ENCODE measurements at places on chromosomes 2 and 18.

GRCh38 chr2:144950899-144951560 is 431.1 kb upstream of the ZEB2 start:
- H3K27me3 ChIP-seq: no peaks in the 10 kb centered on the region
- no peak overlapping the region for H3K4me3 ChIP-seq
- DNase-seq: no peak
- no peak overlapping the region for H3K27ac ChIP-seq

GRCh38 chr18:55790296-55790695 is 202.3 kb upstream of the TCF4 start:
- H3K36me3 ChIP-seq: no peaks in the 10 kb centered on the region
- no peak overlapping the region for H3K27ac ChIP-seq
- no peaks in the 10 kb centered on the region for H3K27me3 ChIP-seq
- H3K4me3 ChIP-seq: no peak overlapping the region
- H3K4me1 ChIP-seq: no peaks in the 10 kb centered on the region

GRCh38 chr2:191374939-191375338 is 129.7 kb downstream of the MYO1B start:
- H3K4me1 ChIP-seq: no peaks in the 10 kb centered on the region
- peaks cover 4% of the 10 kb centered on the region for H3K27me3 ChIP-seq
- H3K36me3 ChIP-seq: no peaks in the 10 kb centered on the region
- H3K27ac ChIP-seq: no peak overlapping the region

- no peaks in the 10 kb centered on the region for H3K27me3 ChIP-seq
- no peaks in the 10 kb centered on the region for H3K4me1 ChIP-seq
- DNase-seq: no peak
Measured at GRCh38 chr2:128363934-128364361, 45.3 kb upstream of the HS6ST1 start.

GRCh38 chr2:72718876-72719275 is 107.0 kb downstream of the EXOC6B start:
- peaks cover 3% of the 10 kb centered on the region for H3K36me3 ChIP-seq
- H3K4me3 ChIP-seq: no peak overlapping the region
- no peak for DNase-seq
- H3K27ac ChIP-seq: no peak overlapping the region

GRCh38 chr2:62014102-62014501 is 108.6 kb downstream of the COMMD1 start:
- no peaks in the 10 kb centered on the region for H3K4me1 ChIP-seq
- no peak for DNase-seq
- no peak overlapping the region for H3K27ac ChIP-seq
- no peaks in the 10 kb centered on the region for H3K27me3 ChIP-seq
- no peak overlapping the region for H3K4me3 ChIP-seq

GRCh38 chr2:183903026-183903425 is 695.3 kb upstream of the ZNF804A start:
- H3K27me3 ChIP-seq: no peaks in the 10 kb centered on the region
- no peaks in the 10 kb centered on the region for H3K36me3 ChIP-seq
- DNase-seq: no peak
- no peak overlapping the region for H3K4me3 ChIP-seq
- no peak overlapping the region for H3K27ac ChIP-seq

DNA sequence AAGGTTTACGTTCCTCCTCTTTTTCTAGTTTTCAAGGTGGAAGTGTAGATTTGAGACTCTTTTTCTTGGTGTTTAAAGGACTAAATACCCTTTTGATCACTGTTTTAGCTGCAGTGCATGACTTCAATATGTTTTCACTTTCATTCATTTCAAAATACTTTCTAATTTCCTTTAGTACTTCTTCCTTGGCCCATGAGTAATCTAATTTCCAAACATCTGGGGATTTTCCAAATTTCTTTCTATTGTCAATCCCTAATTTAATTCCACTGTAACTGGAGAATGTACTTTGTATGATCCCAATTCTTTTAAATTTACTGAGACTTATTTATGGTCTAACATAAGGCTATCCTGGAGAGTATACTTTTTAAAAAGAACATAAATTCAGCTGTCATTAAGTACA is 3.8 kb upstream of the RHBDD1 start:
- DNase-seq: no peak
- no peaks in the 10 kb centered on the region for H3K27me3 ChIP-seq
- H3K4me3 ChIP-seq: no peak overlapping the region
- H3K27ac ChIP-seq: no peak overlapping the region

DNA sequence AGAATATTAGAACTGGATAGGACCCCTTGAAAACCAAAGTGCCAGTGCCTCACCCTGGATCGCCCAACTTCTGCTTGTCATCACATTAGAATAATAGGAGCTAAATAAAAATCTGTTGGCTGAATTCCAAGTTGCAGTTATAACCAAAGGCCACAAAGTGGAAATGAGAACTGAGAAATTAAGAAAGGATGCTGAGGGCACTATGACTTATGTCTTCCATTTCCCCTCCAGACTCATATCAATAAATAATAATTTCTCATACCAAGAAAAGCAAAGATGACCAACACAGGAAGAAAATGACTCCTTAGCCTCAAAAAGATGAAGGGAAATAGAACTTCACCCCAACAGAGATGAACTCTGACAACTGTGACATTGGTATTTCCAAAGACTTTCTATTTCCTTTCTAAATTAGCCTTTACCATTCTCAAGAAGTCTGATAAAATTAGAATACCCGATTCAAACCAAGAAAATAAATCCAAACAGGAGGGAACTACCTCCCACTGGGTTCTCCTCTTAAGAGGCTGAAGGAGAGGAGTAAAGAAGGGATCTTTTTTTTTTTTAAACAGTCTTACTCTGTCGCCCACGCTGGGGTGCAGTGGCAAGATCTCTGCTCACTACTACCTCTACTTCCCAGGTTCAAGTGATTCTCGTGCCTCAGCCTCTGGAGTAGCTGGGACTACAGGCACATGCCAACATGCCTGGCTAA is 46.5 kb upstream of the EPG5 start:
- no peak overlapping the region for H3K4me3 ChIP-seq
- DNase-seq: no peak
- H3K27ac ChIP-seq: no peak overlapping the region
- no peaks in the 10 kb centered on the region for H3K27me3 ChIP-seq
- peaks cover 9% of the 10 kb centered on the region for H3K36me3 ChIP-seq

- no peaks in the 10 kb centered on the region for H3K36me3 ChIP-seq
Measured at GRCh38 chr18:63831080-63831788, 56.0 kb downstream of the SERPINB7 start.

GRCh38 chr2:127085317-127085681 is 21.7 kb downstream of the BIN1 start:
- H3K4me1 ChIP-seq: peaks cover 47% of the 10 kb centered on the region
- DNase-seq: peak; percentile 26
- H3K4me3 ChIP-seq: no peak overlapping the region
- H3K27me3 ChIP-seq: no peaks in the 10 kb centered on the region
- H3K36me3 ChIP-seq: no peaks in the 10 kb centered on the region
- H3K27ac ChIP-seq: peak overlapping the region; percentile 51

DNA sequence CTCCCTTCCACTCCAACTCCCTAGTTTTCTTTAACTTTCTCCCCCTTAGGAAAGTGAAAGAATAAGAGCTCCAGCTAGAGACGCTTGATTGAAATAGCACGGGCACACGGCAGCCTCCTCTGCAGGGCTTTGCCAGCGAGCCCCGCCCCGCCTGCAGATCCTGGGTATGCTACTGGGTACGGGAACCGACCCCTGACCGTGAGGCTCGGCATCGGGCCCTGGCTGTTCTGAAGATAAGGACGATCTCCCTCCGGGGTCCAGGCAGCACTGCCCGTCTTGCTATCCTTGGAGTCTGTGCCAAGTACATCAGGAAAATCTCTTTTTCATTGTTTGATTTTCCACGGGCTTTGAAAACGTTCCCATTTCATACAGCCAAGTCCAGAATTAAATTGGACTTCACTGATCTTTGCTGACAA is 284.5 kb downstream of the MTX2 start:
- H3K4me1 ChIP-seq: peaks cover 6% of the 10 kb centered on the region
- no peaks in the 10 kb centered on the region for H3K36me3 ChIP-seq
- H3K4me3 ChIP-seq: peak overlapping the region; percentile 60
- no peak for DNase-seq

- no peak overlapping the region for H3K4me3 ChIP-seq
- no peaks in the 10 kb centered on the region for H3K4me1 ChIP-seq
- no peaks in the 10 kb centered on the region for H3K27me3 ChIP-seq
- H3K27ac ChIP-seq: no peak overlapping the region
Measured at GRCh38 chr2:23487735-23488492, 102.9 kb downstream of the KLHL29 start.

Measured in CD4-positive, CD25-positive, alpha-beta regulatory T cell (primary cell).